ENCODE measurements at places on chromosomes 7 and 10.
A peak's percentile ranks its signal among the peaks of the same experiment; 100 is the strongest.

- DNase-seq: no peak
Observed at GRCh38 chr10:87882555-87883294, 19.3 kb downstream of the PTEN start.

- DNase-seq: no peak
Observed at GRCh38 chr7:25907731-25908130, 244.3 kb upstream of the NFE2L3 start.

- no peak for DNase-seq
Observed at GRCh38 chr7:159088016-159088865, 56.4 kb downstream of the VIPR2 start.

DNA sequence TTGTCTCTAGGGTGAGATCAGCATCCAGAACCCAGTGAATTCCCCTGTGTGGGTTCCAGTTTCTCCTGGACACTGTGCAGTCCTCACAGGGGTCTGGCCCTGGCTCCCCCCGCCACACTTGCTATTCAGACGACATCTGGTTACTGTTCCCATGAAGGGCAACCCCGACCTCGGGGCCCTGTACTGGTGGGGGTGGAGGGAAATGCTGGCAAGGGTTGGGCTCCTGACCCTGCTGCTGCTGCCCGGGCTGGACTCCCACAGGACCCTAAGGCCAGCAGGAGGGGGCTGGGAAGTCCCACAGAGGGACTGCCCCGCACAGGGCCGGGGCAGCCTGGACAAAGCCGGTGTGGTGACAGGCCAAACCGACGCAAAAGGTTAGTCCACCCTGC, 768 bp upstream of the CPA1 start:
- DNase-seq: no peak

- no peak for DNase-seq
Observed at GRCh38 chr7:140304191-140304799, 94.0 kb downstream of the SLC37A3 start.

- no peak for DNase-seq
Observed at GRCh38 chr10:95273393-95274312, 17.1 kb downstream of the PDLIM1 start.

DNA sequence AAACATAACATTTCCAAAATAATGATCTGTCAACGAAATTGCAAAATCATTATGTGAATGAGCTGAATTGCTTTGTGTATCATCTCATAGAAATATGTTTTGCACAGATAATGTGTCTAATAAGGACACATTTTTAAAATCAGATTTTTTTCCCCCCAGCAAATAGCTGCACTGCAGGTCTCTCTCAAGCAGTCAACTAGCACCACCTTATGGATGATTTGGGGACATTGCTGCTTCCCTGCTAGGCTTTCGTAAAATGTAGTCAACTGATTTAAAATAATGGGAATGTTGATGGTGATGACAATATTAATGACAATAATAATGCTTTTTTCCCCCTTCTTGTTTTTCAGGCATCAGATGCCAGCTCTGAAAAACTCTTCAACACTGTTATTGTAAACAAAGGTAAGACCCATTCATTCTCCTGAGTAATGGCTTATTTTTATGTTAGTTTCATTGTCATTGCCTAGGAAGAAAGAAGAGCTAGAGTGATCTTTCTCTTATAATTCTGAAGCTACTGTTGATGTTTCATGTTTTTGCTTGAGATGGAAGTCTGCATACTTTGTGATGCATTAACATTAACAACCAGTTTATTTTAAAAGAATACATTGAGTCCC, 433.6 kb upstream of the GALNT17 start:
- no peak for DNase-seq

DNA sequence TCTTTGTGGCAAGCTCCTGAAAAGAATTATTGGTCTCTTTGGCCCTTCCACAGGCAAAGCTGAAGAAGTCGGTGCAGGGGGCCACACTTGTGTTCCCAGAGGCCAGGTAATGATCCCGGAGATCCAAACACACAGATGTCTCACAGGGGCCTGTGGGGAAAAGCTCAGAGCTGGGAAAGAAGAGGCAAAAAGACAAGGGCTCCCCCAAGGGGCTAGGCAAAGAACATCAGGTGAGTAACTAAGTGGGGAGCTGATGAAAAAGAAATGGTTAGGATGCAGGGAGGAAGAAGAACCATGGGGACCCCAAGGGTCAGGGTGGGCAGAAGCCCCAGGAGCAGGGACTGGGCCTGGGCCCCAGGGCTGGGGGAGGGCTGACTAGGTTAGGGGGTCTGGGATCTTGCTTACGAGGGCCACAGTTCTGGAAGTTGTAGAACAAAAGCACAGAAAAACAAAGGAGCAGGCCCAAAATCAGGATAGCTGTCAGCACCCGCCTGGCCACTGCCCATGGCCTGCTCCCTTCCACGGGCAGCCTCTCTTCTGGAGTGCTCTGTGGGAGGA, 1.1 kb downstream of the KEL start:
- DNase-seq: no peak

DNA sequence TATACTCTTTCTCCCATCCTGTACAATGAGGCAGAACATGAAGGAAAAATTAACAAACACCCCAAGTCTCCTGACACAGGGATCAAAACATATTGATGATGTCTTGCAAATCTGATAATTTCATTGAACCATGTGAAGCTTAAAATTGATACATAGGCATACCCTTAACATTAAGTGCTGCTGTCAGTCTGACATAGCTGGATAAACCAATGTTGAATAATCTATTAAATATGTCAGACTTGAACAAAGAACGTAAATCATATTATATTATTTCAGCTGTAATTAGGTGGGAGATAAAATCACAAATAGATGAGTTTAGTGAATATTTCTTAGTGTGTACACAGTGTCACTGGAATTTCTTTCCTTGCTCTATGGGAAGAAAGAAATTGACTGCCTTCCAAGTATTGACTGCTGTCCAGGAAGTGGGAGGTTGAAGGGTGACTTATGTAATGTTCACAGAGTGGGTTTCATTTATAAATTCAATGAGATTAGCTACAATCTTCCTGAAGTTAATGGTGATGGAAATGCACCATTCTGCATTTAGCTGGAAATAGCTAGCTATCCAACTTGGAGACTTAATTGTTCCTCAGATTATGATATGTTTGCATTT, 170.8 kb downstream of the AUTS2 start:
- no peak for DNase-seq

GRCh38 chr7:145313551-145313950, 477.7 kb upstream of the TPK1 start:
- DNase-seq: no peak

- no peak for DNase-seq
Observed at GRCh38 chr10:123642697-123643096, 23.5 kb upstream of the GPR26 start.

- DNase-seq: no peak
Observed at GRCh38 chr7:55512635-55513191, 59.6 kb downstream of the VOPP1 start.

DNA sequence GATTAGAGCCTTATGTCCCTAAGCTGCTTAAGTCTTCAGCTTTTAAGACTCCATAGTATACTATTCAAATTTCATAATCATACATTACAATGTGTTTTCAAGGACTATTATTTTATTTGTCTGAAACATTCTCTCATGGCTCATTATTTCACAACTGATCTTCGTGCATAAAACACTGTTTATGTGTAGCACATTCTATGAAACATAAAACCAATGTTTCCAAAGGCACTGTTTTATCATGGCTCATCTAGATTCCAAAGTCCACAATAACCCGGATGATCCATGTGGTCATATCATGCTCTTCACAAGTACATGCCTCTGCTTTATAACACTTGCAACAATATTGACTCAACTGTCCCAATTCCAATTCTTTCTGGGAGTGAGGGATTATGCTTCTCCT, 806.1 kb downstream of the TNS3 start:
- no peak for DNase-seq

- DNase-seq: no peak
Observed at GRCh38 chr10:76405922-76406321, 974.5 kb downstream of the LRMDA start.

DNA sequence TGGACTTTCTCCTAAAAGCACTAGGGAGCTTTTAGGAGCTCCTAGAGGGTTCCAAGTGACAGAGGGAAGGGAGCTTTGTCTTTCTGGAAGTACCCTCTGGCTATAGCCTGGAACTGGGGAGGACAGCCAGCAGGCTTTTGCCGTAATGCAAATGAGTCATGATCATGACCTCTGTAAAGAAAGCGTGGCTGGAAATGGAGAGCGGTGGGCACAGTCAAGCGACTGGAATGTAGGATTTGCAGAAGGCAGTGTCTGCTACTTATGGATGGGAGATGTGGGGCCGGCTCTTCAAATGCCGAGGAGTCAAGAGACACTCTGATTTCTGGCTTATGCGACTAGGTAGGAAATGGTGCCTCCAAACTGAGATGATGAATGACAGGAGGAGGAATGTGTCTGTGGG, 34.6 kb upstream of the PLPP4 start:
- DNase-seq: no peak

- peak; percentile 9 for DNase-seq
Observed at GRCh38 chr10:122267849-122268737, 3.0 kb upstream of the BTBD16 start.

- no peak for DNase-seq
Observed at GRCh38 chr7:155254018-155254417, 43.7 kb upstream of the INSIG1 start.

DNA sequence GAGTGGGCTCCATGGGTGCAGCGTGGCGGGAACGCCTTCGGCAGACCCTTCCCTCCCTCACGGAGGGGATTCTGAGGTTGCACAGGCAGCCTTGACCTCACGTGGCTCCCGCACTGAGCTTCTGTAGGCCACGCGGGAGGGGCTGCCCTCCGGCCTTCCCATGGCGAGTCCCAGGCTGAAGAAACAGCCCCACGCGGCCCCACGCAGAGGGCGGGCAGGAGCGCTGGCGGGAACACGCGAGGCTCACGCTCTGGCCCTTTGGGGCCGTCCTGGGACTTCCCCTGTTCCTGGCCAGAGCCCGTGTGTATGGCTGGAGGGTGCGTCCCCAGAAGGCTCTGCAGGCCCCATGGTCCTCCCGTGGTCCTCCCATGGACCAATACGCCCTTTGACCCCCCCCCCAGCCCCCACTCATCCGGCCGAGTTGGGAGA, 21.7 kb upstream of the NKX6-2 start:
- DNase-seq: no peak

DNA sequence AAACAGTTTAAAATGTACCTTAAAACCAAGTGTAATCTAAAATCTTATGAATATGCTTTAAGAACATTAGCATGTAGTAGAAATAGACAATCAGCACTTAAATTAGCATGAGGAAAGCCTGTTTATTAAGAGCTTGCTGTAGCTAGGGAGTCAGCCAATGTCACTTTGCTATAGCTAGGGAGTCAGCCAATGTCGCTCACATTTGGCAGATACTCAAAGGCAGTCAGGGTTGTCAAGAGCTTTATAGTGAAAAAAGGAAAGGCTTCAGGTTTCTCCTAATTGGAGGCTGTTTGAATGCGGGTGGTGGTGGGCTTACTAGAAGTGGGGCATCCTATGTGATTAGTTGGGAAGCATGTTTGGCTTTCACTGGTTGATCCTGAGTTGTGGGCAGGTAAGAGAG, 226.2 kb upstream of the DGKB start:
- DNase-seq: no peak

DNA sequence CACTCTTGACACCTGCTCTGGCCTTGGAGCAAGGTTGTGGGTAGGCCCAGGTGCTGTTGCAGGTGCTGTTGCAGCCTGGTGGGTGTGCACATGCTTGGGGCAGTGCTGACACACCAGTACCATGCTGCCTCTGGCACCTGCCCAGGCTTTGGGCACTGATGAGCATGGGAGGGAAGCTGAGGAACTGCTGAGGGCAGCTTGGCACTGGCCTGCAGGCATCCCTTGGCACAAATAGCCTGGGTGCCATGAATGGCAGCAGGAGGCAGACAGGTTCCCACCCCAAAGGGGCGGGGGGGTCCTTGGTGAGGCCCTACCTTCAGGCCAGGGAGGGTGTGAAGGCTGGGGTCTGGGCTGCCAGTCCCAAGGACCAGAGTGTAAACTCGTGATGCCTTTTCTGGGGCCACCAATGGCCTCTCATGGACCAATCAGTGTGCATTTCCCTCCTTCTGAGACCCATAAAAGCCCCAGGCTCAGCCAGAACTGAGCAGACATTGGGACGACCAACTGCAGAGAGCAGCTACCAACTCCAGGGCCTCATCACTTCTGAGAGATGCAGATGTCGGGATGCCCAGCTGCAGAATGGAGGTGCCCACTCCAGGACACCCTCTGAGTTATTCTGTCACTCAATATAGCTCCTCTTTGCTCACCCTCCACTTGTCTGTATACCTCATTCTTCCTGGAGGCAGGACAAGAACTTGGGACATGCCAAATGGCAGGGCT, 547.4 kb downstream of the ZWINT start:
- no peak for DNase-seq

DNA sequence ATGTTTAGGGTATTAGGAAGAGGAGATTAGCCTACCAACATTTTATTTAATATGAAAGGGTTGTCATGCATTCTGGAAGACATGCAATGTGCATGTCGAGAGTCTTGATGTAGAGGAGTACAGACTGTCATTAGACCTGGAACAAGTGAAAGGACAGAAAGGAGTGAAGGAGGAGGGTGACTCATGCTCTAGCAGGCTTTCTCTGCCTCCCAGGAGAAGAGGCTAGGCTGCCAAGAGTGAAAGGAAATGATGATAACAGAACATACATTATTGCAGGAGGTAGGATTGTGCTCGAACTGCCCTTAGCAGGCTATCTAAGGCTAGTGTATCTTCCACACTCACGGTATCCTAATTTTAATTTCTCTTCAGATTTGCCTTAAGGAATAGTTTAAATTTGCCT, 228.8 kb downstream of the EXOC4 start:
- DNase-seq: no peak

Data from activated T-helper 1 cell treated with anti-CD3 and anti-CD28 coated beads, Interleukin-2, amount 50 U/mL, for 16 hours (primary cell).